CD8-positive, alpha-beta T cell (primary cell): ENCODE measurements at places on chromosomes 6 and 20. TPM values are rescaled to one million over a fixed set of nuclear protein-coding genes. Genes with fewer than 3 reads are reported as not detected.

C20orf141 gene
- not detected for total RNA-seq

CD93 gene
- 0.14 TPM for total RNA-seq

ZFP57 gene
- total RNA-seq, result not detected

WFDC10B gene
- total RNA-seq, result not detected

FILIP1 gene
- total RNA-seq, result 0.06 TPM

ADAM33 gene
- not detected for total RNA-seq
